ENCODE measurements at places on chromosomes 1 and 21.

DNA sequence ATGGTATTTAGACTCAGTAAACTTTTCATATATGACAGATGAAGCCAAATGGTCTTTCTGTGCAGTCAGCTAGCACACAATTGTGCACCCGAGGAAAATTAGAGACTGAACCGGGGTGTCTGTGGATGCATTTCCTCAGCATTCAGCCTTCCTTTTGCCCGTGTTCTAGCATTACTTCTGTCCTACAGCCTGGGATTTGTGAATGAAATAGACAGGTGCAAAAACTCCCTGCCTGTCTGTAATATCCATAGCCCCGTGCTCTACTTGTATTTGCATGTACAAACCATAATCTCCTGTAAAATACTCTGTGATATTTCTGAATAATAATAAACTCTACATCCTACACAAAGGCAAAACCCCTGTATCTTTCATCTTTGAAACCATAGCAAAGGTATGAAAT is 64.8 kb upstream of the LGALS8 start:
- no peak for DNase-seq

DNA sequence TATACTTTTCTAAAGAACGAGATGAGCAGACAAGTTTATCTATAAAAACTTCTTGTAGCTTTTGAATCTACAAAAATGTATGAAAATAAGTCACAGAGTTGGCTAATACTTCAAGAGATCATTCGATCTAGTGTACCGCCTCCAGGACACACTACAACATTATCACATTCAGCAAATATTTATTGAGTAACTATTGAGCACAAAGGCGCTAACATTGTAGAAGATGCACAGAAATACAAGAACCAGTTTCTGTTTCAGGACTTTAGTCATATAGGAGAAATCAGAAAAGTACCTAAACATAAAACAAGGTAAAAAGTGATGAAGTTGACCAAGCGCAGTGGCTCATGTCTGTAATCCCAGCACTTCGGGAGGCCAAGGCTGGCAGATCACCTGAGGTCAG is 20.6 kb downstream of the WASF2 start:
- DNase-seq, result no peak

- no peak for DNase-seq
These were observed 20.4 kb upstream of the RGS16 start for GRCh38 chr1:182624577-182624976.

GRCh38 chr1:227723474-227723873 is 11.6 kb downstream of the JMJD4 start:
- DNase-seq, result no peak

DNA sequence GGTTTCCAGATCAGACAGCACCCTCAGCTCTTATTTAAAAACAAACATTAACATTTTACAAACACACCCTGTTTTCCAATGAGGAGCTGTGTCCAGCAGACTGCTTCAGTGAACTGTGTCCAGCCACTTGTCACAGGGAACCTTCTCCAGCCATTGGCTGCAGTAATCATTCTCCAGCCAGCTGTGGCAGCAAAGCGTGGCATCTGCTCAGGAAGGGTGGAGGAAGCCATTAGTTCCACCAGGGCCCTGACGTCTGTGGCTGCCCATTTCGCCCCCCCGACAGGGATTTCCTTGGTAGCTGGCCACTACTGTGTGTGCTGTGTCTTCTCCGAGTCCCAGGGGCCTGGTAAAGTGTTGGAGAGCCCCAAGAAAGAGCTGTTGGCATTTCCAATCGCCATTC is 62.9 kb upstream of the SELENON start:
- DNase-seq, result no peak

DNA sequence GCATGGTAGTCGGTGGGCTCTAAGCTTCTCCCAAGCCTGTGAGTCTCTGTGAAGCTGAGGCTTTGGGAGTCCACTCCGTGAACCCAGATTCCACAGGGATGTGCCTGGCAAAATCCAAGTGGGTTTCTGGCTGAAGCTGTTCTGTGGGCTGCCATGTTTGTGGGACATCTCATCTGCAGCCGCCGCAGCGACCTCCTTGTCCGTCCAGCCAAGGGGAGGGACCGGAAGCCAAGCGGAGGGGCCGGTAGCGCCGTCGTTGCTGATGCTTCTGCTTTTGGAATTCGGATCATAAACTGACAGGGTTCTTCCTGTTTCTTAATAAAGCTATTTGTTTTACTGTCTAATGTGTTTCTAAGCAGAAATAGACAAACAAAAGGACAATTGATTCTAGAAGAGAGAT is 13.3 kb downstream of the KIF26B start:
- DNase-seq, result no peak

GRCh38 chr1:103024051-103024450 is 84.3 kb downstream of the COL11A1 start:
- DNase-seq, result no peak

DNA sequence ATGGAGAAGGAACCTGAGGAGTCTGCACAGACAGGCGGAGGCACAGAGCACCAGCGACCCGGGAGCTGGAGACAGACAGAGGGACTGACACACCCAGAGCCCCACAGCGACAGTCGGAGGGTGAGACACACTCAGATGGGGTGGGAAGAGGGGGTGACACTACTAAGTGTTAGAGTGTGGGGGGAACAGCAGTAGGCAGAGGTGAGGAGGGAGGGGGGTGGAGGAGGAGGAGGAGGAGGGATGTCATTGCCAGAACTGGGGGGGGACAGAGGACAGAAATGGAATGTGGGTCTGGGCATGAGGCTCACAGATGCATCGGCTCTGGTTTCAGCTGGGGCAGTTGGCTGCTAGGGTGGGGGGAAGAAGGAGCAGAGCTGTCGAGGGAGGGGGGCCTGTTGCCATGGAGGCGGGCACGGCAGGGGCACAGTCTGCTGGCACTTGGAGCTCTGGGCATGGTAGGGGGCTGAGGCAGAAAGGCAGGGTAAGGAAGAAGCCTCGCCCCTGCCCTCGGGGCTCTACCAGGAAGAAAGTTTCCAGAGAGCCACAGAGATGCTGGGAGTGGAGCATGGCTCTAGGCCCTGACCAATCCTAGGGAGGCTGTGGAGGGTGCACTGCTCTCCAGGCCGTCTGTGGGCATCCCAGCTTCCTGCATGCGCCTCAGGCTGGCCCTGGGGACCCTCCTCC is 37.3 kb downstream of the AHDC1 start:
- DNase-seq, result no peak

- DNase-seq, result no peak
These were observed 356.3 kb upstream of the DPYD start for GRCh38 chr1:98277118-98277517.

- no peak for DNase-seq
These were observed 440.0 kb downstream of the USP25 start for GRCh38 chr21:16169779-16170178.

All from T-helper 2 cell treated with Interferon-gamma antibody and Interleukin-4, amounts not matched to agents 5 μg/mL and 100 μg/mL, for 36 hours (primary cell).